ENCODE measurements at places on chromosomes 2 and 18. TPM values are rescaled to one million over a fixed set of nuclear protein-coding genes. Genes with fewer than 3 reads are reported as not detected.

SLC25A12 gene
- total RNA-seq: 23.5 TPM

EFHD1 gene
- 2.7 TPM for total RNA-seq

IFT172 gene
- 38.3 TPM for total RNA-seq

FEV gene
- not detected for total RNA-seq

CCDC138 gene
- 1.5 TPM for total RNA-seq

PARD3B gene
- 13.6 TPM for total RNA-seq

WDSUB1 gene
- total RNA-seq: 8.6 TPM

ATP6V1C2 gene
- not detected for total RNA-seq

TGIF1 gene
- 119 TPM for total RNA-seq

TUBB8B gene
- total RNA-seq: not detected

BZW1 gene
- 710 TPM for total RNA-seq

SCN3A gene
- total RNA-seq: 0.40 TPM

PCARE gene
- total RNA-seq: not detected

PELI1 gene
- 11.1 TPM for total RNA-seq

RNU2-63P gene
- total RNA-seq: not detected

NDC80 gene
- 2.4 TPM for total RNA-seq

MAP3K19 gene
- total RNA-seq: not detected

FMNL2 gene
- total RNA-seq: 58.0 TPM

KCNK3 gene
- total RNA-seq: 0.89 TPM

ATG9A gene
- 73.7 TPM for total RNA-seq

NTSR2 gene
- not detected for total RNA-seq

ANKRD29 gene
- total RNA-seq: 2.0 TPM

SP5 gene
- not detected for total RNA-seq

UNC50 gene
- 53.6 TPM for total RNA-seq

CYBRD1 gene
- 265 TPM for total RNA-seq

IL36RN gene
- not detected for total RNA-seq

RND3 gene
- 647 TPM for total RNA-seq

CEBPZOS gene
- 16.7 TPM for total RNA-seq

LBH gene
- 253 TPM for total RNA-seq

MALL gene
- total RNA-seq: 48.5 TPM

CNDP1 gene
- not detected for total RNA-seq

ABCB6 gene
- 69.9 TPM for total RNA-seq

RAB6D gene
- total RNA-seq: not detected

POTEJ gene
- not detected for total RNA-seq

KCMF1 gene
- 101 TPM for total RNA-seq

AGXT gene
- total RNA-seq: not detected

HOXD13 gene
- total RNA-seq: not detected

EPC2 gene
- 19.2 TPM for total RNA-seq

CCDC178 gene
- not detected for total RNA-seq

MLPH gene
- 14.2 TPM for total RNA-seq

FAM98A gene
- 65.1 TPM for total RNA-seq

ARPC2 gene
- total RNA-seq: 259 TPM

SLC30A3 gene
- 0.03 TPM for total RNA-seq
